ENCODE measurements at places on chromosomes 5 and 9.

GRCh38 chr9:131997779-131998178 is 81.9 kb downstream of the MED27 start:
- no peak for DNase-seq

- DNase-seq: no peak
These were observed 58.6 kb upstream of the FNIP1 start for GRCh38 chr5:131855452-131855851.

DNA sequence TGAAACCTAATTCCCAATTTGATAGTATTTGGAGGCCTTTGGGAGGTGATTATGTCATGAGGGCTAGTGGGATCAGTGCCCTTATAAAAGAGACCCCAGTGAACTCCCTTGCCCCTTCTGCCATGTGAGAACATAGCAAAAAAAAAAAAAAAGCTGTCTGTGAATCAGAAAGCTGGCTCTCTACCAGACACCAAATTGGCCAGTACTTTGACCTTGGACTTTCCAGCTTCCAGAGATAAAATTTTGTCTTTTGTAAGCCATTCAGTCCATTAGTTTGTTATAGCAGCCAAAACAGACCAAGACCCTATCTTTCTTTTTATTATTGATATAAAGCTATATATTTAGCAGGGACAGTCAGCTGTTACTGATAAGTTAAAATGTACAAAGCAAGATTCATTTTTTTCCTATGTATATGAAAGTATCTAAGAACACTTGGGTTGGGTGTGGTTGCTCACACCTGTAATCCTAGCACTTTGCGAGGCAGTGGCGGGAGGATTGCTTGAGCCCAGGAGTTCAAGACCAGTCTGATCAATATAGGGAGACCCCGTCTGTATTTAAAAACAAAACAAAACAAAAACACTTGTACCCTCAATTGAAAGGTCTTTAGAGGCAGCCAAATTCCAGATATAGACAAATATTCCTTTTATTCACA is 8.1 kb upstream of the C5orf24 start:
- DNase-seq: no peak

DNA sequence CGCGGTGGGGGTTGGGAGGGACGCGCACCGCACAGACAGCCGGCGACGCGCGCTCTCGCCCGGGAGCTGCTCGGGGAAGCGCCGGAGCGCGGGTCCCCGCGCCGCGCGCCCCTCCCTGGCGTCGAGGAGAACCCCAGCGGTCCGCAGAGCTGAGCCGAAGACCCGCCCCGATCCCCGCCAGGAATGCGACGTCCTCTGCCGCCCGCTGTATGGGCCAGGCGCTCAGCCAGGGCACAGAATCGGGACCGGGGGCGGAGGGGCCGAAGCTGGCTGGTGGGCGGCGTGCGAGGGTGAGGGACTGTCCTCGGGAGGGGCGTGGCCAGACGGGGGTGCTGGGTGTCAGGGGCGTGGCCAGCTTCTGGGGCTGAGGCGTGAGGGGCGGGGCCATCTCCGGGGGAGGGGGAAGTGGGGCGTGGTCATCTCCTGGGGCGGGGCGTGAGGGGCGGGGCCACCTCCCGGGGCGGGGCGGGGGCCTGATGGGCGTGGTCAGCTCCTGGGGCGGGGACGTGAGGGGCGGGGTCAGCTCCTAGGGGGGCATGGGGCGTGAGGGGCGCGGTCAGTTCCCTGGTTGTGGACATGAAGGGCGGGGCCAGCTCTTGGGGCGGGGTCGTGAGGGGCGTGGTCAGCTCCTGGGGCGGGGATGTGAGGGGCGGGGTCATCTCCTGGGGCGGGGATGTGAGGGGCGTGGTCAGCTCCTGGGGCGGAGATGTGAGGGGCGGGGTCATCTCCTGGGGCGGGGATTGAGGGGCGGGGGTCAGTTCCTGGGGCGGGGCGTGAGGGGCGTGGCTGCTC is 965 bp downstream of the PTGDS start:
- peak; percentile 82 for DNase-seq

Data from activated naive CD4-positive, alpha-beta T cell treated with anti-CD3 and anti-CD28 coated beads, Interleukin-2, amount 10 ng/mL, durations not matched to agents 7 days and 5 days (primary cell).